ENCODE measurements at places on chromosomes 2 and 18. TPM values are rescaled to one million over a fixed set of nuclear protein-coding genes. Genes with fewer than 3 reads are reported as not detected.

Gene TBR1
- 0.05 TPM for total RNA-seq

Gene TPRKB
- total RNA-seq = 20.0 TPM

Gene DUSP19
- 1.4 TPM for total RNA-seq

DNA sequence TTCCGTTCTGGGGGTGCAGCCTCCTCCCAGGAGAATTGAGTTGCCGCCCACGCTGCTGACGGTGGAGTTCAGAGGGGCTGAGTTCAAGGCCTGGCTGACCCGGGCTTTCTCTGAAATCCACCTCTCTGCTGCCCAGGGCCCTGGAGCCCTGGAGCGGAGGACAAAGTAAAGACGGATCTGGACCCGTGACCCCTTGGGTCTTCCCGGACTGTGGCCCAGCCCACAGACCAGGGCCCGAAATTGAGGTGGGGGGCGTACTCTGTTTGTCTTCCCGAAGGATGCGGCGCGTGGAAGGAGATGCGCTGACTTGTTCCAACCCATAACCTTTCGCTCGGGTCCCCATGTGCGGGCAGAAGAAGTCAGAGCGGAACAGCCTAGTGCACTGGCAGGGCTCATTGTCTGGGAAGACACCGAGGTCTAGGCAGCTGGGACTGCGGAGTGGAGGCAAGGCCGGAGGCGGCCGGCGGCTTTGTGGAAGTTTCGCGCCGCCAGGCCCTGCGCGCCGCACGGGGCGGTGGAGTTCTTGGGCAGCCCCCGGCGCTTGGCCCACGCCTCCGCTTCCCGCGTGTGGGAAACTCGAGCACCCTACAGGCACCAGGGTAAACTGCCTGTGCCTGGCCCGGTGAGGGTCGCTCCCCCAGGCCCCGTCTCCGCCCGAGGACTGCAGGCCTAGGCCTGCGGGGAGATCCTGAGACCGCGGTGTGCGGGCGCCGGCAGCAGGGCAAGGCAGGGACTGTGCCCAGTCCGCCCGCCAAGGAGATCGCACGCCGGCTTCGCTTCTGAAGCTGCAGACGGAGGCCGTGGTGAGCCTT lies 9.8 kb downstream of the POU3F3 start:
- DNase-seq = no peak

Measured in natural killer cell treated with Interleukin-12 subunit alpha and Interleukin-12 subunit beta and Interleukin-15 and Interleukin-18, amount 100 ng/mL, for 72 hours (primary cell).